Fibroblast of villous mesenchyme (primary cell): ENCODE measurements at places on chromosomes 12 and 14.

DNA sequence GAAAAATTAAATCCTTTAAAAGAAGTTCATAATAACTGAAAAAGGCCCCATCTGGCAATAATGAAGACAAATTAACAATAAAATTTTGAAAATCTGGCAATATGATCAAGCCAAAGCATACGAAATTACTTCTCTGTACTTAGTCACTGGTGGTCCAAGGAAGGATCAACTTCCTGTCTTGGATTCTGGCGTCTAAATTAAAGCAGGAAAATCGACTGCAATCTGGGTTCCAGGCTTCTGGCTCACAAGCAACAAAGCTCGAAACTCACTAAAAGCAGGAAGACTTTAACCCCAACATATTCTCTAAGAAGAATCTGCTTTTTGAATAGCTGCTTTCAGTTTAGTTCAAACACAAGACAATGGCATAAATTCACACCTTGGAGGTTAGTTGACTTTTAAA, 49.7 kb downstream of the LRIG3 start:
- DNase-seq = no peak

DNA sequence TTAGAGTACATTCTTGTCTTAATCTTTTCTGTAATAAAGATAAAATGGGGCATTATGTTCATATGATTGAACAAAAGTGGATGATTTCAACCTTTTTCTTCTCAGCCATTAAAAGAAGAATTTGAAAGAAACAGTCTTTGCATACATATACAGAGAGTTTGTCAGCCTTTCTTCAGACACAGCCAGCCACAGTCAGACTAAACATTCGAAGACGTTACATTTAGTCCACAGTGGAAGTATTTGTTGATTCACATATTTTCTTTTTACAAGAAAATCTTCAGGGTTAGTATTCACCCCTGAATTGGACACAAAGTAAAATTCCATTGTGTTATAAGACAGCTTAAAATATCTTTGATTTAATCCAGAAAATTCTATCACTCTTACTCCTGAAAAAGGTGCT, 36.2 kb downstream of the ETV6 start:
- peak; percentile 54 for DNase-seq

DNA sequence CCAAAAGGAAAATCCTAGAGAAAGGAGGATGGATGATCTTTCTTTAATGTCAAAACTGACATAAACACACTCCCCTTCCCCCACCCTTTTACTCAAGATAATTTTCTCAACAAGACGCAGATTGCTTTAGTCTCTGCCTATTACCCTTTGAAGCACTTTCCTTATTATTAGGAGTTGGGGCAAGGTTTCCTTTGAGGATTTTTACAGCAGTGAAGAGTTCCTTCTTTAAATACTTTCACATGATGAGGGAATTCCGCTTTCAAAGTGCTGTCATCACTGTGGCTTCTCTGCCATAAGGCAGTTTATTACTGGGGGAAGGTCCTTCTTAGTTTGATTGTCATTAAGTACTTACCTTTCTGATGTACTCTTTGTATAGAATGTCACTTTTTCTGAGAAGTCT, 172.1 kb downstream of the MSRB3 start:
- no peak for DNase-seq

DNA sequence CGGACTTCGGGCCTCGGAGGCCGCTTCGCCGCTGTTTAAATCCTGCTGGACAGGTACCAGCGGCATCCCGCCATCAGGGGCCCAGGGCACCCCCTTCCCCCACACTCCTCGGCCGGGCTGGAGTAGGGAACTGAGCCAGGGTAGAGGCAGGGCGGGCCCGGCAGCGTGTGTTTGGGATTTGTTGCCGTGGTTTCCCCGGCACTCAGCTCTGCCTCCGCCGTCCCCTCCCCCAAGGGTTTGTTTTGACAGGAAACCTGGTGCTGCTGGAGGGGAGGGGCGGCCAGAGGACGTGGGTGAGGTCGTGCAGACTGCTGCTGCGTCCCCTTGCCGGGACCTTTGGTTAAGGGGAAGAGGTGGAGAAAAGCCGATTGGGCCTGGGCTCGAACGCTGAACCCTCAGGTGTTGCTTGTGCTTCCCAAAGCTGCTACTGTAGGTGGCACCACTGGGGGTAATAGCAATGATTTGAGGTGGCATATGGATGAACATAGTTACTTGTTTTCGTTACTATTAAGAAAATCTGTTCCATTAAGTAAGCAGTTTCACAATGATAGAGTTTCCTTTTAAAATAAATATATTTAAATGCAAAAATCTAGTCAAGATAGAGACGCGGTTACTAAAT, 778 bp downstream of the TCP11L2 start:
- peak; percentile 84 for DNase-seq

- no peak for DNase-seq
These were observed 784 bp downstream of the PSMA6 start for GRCh38 chr14:35292770-35293561.

DNA sequence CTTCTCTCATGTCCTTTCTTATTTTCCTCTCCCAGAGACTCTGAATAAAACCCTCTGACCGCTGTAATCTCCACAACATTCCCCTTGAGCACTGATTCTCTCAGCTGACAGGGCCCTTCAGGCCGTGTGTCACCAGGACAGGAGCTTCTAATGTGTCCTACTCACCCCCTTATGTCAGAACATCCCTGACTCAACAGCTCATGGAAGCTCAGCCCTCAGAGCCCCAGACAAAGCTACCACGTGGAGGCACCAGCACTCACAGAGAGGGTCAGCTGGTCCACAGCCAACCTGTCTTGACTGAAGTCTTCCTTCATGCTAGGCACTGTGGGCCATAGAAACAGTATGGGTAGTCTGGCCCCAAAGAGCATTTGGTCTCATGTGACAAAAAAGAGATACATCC, 49.8 kb downstream of the SMUG1 start:
- no peak for DNase-seq

DNA sequence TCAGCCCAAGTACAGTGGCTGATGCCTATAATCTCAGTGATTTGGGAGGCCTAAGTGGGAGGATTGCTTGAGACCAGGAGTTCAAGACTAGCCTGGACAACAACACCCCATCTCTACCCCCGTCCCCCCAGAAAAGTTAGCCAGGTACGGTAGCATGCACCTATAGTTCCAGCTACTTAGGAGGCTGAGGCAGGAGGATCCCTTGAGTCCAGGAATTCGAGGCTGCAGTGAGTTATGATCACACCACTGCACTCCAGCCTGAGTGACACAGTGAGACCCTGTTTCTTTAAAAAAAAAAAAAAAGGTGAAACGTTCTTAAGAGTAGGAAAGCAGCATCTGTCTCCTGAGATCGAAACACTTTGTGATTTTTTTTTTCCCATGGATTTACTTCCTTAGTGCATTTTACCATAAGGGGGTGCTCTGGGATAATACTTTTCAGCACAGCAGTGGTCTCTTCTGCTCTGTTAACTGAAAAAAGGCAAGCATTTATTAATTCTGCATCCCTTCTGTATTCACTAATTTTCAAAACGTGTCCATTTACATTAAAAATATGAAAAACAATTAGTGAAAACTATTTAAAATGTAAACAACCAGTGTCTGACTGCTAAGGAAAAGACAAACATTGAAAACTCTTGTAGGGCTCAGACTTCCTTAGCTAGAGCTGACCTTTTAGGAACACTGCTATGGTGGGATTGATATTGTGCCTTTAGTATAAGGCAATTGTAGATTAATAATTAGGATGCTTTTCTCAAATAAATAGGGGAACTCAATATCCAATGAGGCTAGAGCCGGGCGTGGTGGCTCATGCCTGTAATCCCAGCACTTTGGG, 31.2 kb upstream of the USP44 start:
- DNase-seq = peak; percentile 40

- no peak for DNase-seq
These were observed 713 bp downstream of the FRMD6 start for GRCh38 chr14:51652168-51653078.

DNA sequence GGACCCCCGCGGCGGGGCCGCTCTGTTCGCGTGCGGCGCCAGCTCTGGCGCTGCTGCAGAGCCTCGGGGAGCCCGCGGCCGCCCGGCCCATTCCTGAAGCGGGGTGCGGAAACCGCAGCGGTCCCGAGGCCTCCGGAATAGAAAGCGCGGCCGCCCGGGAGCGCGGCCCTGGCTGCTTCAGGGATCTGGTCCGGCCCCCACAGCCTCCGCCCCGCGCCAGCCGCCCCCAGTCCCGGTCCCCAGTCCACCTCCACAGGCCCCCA, 204 bp downstream of the HSP90AA1 start:
- DNase-seq = no peak

DNA sequence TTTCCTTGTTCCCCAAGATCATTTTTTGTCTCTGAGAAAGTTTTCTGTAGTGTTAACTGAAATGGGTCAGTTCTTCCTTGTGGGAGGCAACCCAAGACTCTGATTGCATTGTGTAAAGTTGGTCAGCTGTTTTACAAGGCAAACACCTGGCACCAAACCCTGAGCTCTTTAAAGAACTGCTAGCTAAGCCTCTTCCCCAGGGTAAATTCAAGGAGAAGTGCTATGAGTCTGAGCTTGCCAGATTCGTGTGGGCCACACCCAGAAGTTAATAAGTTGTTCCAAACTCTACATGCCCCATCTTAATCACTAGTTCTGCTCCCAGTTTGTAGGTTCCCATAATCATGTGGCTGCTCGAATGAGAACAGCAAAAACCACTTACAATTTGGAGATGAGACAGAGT, 214.5 kb downstream of the BTG1 start:
- DNase-seq = no peak

DNA sequence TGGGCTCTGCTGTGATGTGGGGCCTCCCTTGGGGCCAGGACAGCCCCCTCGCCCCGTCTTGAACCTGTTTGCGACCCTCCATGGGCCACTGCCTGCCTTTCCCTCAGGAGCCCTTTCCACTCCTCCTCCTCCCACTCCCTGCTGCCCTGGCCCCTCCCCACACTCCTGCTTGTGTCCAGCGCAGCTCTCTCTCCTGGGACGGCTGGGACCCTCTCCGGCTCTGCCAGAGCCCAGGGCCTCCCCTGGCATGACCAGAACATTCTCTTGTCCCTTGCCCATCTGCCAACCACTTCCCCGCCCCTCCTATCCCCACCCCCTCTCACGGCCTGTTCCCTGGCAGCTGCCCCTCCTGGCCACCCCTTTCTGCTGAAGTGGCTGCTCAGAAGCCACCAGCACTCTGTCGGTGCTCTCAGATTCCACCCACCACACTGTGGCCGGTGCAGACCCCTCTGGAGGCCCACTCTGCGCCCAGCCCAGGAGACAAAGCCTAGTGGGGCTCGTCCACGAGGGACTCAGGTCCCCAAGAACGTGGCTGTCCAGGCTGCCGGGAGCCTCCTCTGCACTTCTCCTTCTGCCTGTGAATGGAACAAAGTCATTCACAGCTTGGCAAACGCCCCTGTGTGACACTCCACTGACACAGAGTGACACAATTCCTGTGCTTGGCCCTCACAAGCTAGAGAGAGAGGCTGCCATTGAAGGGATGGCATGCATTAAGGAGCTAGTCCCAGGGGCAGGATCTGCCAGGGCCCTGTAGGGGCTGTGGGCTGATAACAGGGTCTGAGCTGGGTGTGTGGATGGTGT, 1.4 kb downstream of the ASPG start:
- no peak for DNase-seq

DNA sequence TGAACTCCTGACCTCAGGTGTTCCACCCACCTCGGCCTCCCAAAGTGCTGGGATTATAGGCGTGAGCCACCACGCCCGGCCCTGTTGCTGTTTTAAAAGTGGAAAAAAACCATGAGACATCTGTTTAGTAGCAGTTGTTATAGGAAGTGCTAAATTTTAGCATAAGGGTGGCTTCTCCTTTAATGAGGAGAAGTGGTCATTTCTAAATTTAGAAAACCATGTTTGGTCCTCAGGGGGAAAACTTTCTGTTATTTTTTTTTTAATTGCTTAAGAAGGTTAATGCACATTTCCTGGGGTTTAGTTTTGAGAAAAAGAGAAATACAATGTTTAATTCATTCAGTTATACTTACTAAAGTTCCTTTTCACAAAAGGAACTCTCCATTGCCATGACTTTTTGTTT, 102.1 kb downstream of the MYRFL start:
- no peak for DNase-seq

DNA sequence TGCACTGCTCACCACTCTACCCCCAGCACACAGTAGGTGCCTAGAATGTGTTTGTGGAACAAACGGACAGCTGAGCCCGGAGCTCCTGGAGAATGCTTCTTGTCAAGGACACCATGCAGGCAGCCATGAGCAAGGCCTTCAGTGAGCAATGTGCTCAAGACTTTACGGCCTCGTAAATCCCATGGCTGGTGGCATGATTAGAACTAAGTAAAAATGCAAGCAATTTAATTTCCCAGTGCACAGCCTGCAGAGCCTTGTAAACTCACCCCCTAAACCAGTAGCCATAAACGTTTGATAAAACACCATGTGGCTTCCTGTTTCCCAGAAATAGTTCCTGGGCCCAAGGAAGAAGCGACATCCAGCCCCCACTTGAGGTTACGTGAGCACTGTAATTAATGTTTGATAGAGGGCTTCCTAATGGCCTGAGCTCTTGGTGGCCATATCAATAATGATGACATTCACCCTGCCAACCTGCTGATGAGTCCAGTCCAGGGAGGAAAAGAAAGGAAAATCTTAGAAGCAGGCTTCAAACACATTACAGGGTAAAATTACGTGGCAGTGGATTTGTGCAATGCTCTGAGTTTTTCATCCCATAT, 36.4 kb upstream of the FICD start:
- DNase-seq = peak; percentile 57

DNA sequence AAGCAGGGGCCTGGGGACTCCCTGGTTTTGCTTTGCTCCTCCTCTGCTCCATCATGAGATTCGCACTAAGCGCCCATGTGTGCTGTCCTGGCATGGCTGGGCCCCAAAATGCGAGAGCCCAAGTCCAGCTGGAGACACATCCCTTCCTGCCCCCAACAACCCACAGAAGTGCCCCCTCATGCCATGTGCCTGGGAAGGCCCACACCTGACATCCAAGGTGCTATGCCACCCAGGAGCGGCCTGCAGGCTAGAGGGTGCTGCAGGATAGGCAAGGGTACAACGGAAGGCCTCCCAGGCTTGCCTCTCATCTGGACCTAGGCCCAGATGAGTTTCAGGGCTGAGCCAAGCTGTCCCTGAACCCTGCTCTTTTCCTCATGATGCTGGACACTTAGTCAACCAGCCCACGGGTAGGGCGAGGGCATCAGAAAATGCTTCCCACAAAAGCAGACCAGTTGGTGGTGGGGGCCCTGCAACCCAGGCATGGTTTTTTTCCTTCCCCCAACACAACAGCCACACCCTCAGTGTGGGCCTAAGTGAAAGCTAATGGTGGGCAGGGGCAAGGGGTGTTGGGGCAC, 13.2 kb upstream of the KRT80 start:
- no peak for DNase-seq

DNA sequence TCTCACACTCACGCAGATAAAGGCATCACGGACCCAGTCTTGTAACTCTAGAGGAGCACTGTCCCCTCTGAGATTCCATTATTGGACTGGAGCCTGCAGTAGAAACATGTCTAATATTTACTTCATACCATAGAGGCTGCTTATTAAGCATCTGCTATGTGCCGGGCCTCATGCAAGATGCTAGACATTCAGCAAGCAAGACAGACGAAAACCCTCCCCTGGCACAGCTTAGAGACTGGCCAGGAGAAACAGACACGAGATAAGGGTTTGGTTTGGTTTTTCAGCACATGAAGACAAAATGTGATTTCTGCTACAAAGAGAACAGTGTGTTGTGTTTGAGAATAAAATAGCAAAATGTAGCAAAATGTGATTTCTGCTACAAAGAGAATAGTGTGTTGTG, 719.2 kb downstream of the MED13L start:
- DNase-seq = no peak

GRCh38 chr12:104423273-104423672, 33.5 kb upstream of the CHST11 start:
- no peak for DNase-seq
